Stimulated activated CD4-positive, alpha-beta T cell treated with anti-CD3 and anti-CD28 coated beads, Interleukin-15, amount 100 ng/mL, for 1 hour (primary cell): ENCODE measurements at places on chromosomes 7 and 10.

GRCh38 chr10:75845176-75845947, 413.9 kb downstream of the LRMDA start:
- no peak for DNase-seq

DNA sequence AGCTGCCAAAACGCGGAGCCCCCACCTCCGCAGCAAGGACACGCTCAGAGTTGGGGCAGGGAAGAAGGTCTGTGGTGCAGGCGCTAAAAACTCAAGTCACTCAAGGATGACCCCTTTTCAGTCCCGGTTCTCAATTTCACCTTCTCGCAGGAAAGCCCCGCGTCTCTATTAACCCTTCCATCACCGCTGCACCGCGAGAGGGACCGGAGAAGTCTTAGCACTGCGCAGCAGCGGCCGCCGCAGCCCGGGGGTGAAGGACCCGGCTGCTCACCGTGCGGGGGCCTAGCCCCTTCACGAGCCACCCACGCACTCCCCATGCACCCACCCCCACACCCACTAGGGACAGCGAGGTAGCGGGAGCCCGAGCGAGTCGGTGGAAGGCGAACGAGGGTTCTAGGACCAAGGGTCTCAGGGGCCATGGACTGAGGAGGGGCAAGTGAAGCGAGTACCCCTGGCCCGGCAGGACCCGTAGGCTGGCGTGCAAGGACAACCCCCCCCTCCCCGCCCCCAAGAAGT, 162.9 kb downstream of the SH3PXD2A start:
- DNase-seq: no peak

- no peak for DNase-seq
These were observed 12.3 kb downstream of the SFXN3 start for GRCh38 chr10:101043363-101043707.

GRCh38 chr7:15863951-15864625, 177.6 kb upstream of the MEOX2 start:
- no peak for DNase-seq

DNA sequence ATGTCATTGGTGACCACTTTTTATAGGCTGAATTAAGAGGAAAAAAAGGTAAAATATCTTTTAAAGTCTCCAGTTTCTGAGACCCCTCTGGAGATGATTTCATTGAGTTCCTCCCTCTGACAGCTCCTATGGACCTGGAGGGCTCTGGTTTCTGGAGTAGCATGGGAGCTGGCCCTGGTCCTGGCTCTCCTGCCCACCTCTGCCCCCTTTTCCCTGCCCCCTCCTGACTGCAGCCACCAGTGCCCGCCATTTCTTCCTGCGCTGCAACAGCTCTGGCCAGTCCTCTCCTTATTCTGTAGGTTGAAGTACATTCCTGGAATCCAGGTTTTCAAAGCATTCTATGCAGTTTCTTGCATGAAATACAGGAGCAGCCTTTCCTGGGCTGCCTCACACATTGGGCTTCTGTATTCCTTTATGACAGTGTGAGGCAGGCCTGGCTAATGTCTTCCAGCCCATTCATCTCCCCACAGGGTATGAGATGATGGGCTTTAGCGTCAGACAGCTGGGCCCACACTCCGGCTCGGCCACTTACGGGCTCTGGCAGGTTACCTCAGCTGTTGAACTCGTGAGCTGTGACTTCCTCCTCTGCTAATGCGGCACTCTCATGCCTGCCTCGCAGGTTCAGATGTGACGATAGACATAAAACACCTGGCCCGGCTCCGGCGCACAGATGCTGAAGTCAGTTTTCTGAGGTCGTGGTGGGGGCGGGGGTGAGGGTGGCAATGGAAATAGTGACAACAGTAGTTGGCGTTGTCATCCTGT, 101.7 kb downstream of the MGMT start:
- DNase-seq: no peak

DNA sequence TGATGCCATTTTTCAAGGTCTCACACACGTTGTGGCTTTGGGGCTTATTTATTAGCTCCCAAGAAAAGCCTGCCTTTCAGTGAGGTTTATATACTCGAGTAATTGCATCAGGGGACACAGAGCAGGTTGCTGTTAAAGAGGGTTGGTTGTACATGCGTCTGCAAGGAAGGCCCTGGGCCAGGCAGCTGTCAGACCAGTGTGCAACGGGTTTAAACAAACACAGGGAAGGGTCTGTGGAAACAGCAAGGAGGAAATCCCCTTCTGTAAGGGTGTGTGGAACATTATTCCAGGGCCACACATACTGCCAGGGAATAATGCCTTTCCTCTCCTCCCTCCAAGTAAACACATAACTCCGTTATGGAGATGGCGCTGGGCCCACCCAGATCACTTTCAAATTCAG, 1.7 kb upstream of the CHST15 start:
- DNase-seq: no peak

DNA sequence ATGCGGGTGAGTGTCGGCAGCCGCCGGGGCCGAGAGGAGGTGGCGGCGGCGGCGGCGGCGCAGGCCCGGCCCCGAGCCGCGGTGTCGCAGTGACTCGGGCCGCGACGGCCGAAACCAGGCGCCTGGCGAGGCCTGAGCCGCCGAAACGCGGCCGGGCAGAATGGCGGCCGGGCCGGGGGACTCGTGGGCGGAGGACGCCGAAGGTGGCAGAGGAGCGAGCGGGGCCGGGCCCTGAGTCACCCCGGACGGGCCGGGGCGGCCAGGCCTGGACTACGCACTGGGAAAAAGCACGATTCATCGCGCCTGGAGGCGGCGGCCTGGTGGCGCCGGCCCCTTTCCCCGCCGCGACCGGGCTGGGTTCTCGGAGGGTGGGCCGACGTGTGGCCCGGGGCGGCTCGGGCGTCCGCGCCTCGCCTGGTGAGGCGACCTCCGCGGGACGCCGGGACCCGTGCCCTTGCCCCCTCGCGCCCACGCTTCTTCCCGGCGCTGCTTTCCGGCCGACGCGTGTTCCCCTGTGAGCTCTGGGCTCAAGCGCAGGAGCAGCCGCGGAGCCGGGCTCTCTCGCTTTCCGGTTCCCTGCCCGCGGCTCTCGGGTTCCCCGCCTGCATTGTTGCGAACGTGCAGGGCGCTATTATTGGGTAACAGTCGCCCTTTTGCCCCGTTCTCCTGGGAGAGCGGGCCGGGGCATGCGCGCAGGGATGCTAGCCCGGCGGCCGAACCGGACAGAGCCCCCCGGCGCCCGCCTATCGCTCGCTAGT, 500 bp downstream of the CUL1 start:
- no peak for DNase-seq

DNA sequence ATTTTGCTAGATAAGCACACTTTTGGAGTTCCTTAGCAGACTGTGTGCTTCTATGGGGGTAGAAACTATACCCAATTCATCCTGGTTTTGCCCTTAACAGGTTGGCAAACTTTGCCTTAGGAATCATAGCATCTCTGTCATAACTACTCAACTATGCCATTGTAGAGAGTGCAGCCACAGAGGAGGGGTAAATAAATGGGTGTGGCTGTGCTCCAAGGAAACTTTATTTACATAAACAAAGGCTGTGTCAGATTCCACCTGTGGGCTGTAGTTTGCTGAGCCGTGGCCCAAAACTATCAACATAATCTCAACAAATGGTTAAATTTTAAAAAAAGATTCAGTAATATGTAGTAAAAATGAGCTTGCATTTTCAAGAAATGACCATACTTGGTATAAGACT, 51.6 kb upstream of the LAMB1 start:
- DNase-seq: no peak

DNA sequence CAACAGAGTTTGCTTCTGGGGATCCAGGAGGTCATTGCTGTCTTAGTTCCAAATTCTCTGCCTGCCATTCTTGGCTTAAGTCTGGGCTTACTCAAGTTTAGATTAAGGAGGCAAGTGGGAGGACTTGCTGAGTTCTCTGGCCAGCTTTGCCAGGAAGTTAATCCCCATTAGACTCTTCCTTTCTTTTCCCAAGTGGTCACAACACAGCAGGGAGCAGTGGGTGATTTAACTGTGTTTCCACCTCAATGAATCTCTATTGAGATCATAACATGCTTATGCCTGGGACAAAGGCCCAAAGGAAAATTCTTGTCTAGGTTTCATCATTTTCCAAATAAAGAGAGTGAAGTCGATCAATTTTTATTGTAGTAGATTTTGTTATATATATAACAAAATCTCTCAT, 1159.6 kb downstream of the SORCS3 start:
- DNase-seq: no peak

DNA sequence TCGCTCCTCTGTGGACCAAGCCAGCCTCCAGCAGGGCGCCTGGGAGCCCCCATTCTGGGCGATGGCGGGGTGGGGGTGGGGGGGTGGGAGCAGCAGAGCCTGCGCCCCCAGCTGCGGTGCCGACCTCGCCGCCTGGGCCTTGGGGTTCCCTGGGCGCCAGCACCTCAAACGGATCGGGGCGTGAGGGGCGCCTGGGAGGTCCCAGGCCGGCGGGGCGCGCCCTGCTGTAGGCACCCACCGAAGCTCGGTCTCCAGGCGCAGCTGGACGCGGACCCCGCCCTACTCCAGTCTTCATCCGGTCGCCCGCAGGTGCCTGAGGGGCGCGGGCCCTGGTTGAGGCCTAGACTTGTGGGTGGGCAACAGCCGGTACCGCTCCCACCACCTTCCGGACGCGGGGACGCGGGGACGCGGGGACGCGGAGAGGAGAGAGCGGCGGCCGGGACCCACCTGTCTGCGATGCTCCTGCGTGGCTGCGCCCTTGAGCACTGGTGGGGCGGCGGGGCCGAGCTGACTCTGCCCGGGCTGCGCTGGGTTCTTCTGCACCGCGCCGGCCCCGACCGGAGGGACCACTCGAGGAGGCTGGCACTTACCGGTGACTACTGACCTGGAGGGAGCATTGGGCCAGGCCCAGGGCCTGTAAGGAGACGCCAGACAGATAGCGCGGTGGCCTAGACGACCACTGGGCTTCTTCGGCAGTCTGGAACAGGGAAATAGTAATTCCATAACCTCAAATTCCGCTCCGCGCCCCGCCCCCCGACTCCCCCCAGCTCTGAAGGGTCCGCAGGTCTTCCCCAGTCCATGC, 5.5 kb upstream of the KCP start:
- DNase-seq: no peak

- no peak for DNase-seq
These were observed 26.2 kb downstream of the ANTXRL start for GRCh38 chr10:46312953-46313352.

DNA sequence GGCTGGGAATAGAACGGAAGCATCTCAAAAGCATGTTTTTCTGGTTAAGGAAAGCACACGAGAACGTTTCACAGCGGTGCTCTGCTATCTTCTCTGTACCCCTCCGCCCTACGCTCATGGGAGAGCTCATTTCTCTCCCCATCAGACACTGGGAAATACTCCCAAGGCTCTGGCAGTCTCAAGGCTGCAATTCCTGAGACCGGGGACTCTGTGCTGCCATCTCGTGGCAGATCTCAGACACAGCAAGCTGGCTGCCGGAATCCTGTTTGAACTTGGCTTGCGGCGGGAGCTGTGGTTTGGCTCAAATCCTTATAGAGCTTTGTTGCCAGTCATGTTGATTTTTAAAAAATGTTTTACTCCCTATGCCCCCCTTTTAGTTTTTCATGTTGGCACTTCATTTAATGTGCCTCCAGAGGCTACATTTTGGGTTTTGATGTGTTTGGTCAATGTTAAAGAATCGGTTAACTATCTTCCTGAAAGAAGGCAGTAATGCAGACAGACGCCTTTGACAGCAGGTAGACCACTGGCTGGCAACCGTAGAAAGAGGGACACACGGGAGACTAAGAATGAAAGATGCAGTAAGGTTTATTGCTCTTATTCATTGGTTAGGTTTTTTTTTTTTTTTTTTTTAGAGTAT, 27.6 kb downstream of the BMPER start:
- peak; percentile 40 for DNase-seq

DNA sequence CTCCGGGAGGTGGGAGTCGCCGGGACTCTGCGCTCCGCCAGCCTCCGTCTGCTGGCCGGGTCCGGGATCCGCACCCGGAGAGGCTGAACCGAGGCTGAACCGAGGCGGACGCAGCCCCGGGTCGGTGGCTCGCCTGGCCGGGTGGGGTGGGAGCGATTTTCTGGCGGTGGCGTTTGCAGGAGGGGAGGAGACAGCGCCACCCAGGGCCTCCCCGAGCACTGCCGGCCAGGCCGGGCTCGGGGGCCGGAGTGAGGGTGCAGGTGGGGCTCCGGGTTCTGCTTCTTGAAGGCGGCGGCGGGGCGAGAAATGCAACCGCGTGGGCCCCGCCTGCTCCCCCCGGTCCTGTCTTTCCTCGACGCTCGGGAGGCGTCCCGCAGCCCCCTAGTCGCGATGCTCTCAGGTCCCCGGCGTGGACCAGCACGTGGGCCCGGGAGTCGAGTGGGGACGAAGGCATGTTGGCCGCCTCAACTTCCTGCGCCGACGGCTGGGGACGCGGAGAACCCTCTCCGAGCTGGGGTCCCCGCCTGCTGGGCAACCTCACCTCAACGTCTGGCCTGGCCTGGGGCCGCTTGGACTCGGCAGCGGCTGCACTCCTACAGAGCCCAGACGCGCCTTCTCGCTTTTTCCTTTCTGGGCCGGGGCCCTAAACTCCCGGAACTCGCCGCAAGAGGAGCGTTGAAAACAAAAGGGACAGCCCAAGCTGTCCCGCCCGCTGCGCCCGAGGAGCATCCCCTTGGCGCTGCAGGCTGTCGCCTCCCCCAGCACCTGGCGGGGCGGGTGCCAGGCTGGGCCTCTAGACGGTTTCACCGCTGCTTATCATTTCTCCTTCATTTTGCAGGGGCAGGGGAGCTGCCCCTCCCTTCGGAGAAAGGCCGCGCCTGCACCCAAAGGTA, 25.2 kb upstream of the VAX1 start:
- no peak for DNase-seq

DNA sequence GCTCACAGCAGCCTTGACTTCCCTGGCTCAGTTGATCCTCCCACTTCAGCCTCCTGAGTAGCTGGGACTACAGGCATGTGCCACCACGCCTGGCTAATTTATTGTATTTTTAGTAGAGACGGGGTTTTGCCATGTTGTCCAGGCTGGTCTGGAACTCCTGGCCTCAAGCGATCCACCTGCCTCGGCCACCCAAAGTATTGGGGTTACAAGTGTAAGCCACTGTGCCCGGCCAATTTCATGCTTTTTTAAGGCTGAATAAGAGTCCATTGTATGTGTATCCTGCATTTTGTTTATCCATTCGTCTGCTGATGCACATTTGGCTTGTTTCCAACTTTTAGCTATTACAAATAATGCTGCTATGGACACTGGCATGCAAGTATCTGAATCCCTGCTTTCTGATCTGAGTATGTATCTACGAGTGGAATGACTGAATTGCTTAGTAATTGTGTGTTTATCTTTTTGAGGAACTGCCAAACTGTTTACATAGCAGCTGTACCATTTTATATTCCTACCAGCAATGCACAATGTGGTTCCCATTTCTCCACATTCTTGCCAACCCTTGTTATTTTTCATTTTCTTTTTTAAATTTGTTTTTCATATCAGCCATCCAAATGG, 37.3 kb upstream of the TPST1 start:
- no peak for DNase-seq

GRCh38 chr10:2038036-2038435, 300.7 kb upstream of the ADARB2 start:
- DNase-seq: no peak
